GM04503 (cell line): ENCODE measurements at places on chromosomes 16 and 17.

- no peak for DNase-seq
These were observed at the start of gene GPS2 for GRCh38 chr17:7314719-7315569. Gene GPS2 (minus strand): TSS chr17:7315360. CDS start chr17:7315052, 308 bp downstream.

- no peak for DNase-seq
These were observed 20.7 kb downstream of the CPNE2 start for GRCh38 chr16:57113042-57113453.

DNA sequence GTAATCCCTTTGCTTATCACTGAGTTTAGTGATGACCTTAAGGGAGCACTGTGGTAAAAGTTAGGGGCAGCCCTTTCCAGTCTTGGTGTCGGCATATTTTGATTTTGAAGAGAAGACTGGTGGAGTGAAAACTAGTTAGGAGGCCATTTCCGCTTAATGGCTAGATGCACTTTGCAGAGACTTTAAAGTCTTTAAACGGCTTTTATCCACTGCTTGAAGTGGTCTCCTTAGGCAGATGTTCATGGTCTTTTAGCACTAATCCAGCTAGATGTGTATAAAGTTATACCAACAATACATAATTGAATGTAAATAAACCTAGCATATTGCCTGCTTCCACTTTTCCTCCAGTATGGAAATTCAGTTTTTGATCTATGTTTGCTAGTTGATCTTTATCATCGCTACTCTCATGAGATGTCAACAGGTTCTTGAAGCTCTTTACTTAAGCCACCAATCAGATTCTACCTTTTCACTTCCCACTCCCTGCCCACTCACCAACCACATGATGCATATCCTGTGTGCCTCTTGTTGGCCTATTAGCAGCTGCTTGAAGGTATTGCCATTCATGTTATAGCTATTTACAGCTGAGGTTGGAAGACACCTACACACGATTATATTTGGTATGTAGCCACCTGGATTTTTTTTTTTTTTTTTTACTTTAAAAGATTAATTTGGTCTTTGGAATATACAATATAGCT is 132.0 kb downstream of the NLK start:
- DNase-seq: no peak

GRCh38 chr16:50742576-50743200 is 802 bp downstream of the CYLD start:
- peak; percentile 27 for DNase-seq

GRCh38 chr17:2786176-2786881 is 9.9 kb upstream of the RAP1GAP2 start:
- DNase-seq: peak; percentile 11

GRCh38 chr17:27269974-27270373 is 23.9 kb upstream of the WSB1 start:
- DNase-seq: no peak

DNA sequence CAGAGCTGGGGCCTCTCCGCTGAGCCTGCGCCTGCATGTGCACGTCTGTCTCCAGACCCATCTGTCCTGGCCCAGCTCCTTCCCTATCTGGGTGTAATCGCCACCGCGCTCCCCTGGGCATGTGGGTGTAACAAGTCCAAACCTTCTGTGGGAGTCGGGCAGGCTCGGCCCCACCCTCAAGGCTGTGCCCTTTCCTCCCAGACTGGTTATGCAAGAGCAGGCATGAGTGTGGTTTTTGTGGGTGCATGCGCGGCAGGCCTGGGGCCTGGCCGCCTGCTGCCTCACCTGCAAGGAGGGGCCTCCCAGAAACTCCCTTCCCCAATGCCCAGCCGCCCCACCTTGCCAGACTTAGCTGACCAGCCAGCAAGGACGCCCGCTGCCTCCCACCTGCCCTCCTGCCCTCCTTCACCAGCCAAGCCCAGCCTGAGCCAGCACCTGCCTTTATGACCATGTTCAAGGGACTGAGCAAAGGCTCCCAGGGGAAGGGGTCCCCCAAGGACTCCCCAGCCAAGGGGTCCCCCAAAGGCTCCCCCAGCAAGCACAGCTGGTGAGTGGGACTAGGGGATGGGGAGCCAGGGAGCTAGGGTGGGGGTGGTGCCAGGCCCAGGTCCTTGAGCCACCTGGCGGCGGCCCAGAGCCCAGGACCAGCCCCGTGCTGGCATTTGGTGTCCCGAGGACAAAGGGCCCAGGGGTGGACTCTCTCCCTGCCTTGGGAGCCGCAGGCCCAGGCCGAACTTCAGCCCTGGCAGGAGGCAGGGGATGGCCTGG is at the start of gene EVPLL:
TSS of gene EVPLL (plus strand) at position 342 of the 768 bp plus-strand sequence. CDS start 3,160 bp downstream, outside the sequence.
- no peak for DNase-seq

GRCh38 chr17:76885894-76886290 is 17.7 kb downstream of the MGAT5B start:
- no peak for DNase-seq

- DNase-seq: no peak
These were observed 2.3 kb downstream of the LIMD2 start for GRCh38 chr17:63697341-63698286.

DNA sequence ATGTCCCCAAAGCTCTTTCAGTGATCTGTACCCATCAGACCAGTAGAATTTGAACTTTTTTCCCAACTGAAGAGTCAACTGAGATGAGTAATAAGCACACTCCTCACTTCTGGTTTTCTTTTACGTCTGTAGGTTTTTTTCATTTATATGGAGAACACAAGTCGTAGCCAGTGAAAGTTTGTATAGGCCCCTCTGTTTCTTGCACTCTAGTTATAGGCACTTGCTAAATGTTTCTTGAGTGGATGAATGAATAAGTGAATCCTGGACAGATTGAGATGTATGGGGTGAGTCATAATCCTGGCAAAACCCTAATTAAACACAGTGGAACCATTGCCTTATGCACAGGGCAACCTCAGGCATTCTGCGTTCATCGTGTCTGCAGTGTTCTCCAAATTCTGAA is 193.7 kb upstream of the TBX2 start:
- no peak for DNase-seq

DNA sequence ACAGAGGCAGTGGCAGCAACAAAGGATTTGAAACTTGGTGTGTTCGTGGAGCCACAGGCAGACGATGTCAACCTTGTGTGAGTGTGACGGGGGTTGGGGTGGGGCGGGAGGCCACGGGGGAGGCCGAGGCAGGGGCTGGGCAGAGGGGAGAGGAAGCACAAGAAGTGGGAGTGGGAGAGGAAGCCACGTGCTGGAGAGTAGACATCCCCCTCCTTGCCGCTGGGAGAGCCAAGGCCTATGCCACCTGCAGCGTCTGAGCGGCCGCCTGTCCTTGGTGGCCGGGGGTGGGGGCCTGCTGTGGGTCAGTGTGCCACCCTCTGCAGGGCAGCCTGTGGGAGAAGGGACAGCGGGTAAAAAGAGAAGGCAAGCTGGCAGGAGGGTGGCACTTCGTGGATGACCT is 25.5 kb downstream of the STH start:
- no peak for DNase-seq

DNA sequence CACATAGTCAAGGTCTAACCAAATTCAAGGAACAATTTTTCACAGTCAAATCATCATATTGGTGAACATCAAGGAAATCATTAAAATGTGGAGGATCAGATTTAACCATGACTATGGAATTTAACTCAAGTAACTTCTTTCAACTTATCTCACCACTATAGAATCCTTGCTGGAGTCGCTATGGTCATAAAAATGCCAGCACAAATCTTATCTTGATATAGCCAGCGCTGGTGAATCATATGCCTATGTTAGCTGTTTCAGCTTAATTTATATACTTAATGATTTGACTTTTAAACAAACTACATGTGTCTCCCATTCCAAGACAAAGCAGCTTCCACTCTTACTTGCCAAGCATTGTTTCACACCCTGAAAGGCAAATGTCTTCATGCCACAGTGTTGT is 416.4 kb downstream of the CDH11 start:
- DNase-seq: no peak

- no peak for DNase-seq
These were observed 27.4 kb upstream of the CACNA1H start for GRCh38 chr16:1125471-1125870.

DNA sequence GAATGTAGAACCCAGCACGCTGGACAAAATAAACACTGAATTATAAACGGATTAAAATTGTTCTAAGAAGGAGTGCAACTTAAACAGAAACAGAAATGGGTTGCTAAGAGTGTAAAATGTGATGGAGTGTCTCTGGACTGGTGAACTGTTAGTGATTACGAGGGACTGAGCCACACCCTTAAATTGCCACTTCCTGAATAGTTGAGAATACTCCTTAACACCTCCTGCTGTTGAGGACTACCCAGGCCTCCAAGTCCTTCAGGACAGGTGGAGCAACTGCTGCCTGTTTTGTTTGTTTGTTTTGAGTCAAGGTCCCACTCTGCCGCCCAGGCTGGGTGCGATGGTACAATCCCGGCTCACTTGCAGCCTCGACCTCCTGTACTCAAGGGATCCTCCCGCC is 25.8 kb upstream of the IRF8 start:
- DNase-seq: no peak

- DNase-seq: no peak
These were observed 33.0 kb downstream of the ZCCHC14 start for GRCh38 chr16:87459833-87460232.
